IMR-90 (cell line): ENCODE measurements at places on chromosomes 6 and 20. TPM values are rescaled to one million over a fixed set of nuclear protein-coding genes. Genes with fewer than 3 reads are reported as not detected.

The WASF1 gene
- total RNA-seq: 3.0 and 4.4 TPM in 2 replicates

The PRICKLE4 gene
- total RNA-seq: not detected in 2 replicates

The FGD2 gene
- total RNA-seq: not detected in 2 replicates

The RBBP8NL gene
- total RNA-seq: not detected in 2 replicates
